T-cell (primary cell): ENCODE measurements at places on chromosomes 5 and 9. TPM values are rescaled to one million over a fixed set of nuclear protein-coding genes. Genes with fewer than 3 reads are reported as not detected.
A peak's percentile ranks its signal among the peaks of the same experiment; 100 is the strongest.

DNA sequence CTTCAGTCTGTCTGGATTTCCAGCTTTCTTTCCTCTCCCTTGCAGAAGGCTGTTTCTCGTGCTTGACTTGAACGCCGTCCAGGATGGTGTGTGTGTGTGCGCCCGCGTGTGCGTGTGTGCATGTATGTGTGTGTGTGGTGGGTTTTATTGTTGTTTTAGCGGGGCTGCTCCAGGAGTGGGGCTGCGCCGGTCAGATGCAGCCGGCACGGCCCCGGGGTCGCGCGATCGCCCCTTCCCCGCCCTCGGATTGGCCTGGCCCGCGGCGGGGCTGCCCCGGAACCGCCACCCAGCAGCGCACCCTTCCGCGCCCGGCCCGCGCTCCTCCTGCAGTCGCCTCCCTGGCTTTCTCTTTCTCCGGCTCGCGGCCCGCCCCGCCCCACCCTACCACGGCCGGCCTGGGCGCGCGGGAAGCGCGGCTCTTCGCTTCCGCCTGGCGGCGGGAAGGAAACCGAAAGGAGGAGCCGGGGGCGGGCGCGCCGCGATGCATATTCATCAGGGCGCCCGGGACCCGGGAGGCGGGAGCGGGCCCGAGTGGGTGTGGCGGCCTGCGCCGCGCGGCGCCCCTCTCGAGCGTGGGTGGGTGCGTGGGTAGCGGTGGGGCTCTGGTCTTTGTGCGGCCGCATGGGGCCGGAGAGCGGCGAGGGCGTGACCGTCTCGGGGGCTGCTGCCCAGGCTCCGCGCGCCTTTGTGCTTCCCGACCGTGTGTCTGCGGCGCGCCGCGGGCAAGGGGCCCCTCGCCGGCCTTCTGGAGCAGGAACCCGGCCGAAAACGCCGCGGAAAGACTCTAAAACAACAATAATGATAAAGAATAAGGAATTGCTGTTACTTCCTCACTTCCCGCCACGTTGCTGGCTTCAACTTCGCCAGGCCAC, 8.5 kb upstream of the NFIB start:
- DNase-seq = peak; percentile 40
- H3K4me3 ChIP-seq = peak overlapping the region; percentile 54
- no peaks in the 10 kb centered on the region for H3K36me3 ChIP-seq
- peaks cover 10% of the 10 kb centered on the region for H3K27me3 ChIP-seq

CKMT2 gene
- total RNA-seq = 0.58 TPM

DNA sequence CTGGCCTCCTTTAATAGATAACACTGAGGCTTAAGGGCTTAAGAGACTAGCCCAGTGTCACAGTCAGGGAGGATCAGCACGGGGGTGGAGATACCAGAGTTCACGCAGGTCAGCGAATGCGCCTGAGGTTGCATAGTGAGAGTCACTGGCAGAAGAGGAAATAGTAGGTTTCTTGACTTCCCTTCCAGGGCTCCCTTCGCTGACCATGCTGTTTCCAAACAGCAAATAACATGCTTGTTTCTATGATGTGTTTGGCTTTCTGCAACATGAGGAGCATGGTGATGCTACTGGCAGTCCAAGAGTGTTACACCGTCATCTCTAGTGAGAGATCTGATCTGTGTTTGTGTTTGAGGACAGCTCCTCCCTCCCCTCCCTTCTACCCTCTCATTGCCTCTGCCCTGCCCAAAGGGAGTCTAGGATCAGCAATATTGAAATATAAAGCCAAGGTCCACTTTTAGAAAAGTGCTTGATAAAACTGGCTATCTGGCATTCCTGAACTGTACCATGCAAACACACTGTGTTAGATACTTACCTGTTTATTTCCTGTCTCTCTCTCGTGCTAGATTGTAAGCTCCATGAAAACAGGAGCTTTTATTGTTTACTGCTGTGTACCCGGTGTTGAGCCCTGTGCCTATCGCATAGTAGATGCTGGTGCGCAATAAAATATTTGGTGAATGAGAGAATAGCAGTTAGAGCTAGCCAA, 12.3 kb downstream of the TLE4 start:
- no peak overlapping the region for H3K4me3 ChIP-seq
- H3K27me3 ChIP-seq = no peaks in the 10 kb centered on the region
- H3K27ac ChIP-seq = no peak overlapping the region
- H3K36me3 ChIP-seq = no peaks in the 10 kb centered on the region

- no peak overlapping the region for H3K27ac ChIP-seq
- no peak for DNase-seq
- H3K36me3 ChIP-seq = no peaks in the 10 kb centered on the region
- H3K27me3 ChIP-seq = peaks cover 16% of the 10 kb centered on the region
Measured at GRCh38 chr5:2223303-2223702, 340.6 kb upstream of the IRX4 start.
